ENCODE measurements at places on chromosomes 6 and 20.

GRCh38 chr6:131433927-131434326 is 139.1 kb upstream of the ARG1 start:
- no peak for DNase-seq

GRCh38 chr20:51470907-51471411 is 71.6 kb downstream of the NFATC2 start:
- peak; percentile 76 for DNase-seq

DNA sequence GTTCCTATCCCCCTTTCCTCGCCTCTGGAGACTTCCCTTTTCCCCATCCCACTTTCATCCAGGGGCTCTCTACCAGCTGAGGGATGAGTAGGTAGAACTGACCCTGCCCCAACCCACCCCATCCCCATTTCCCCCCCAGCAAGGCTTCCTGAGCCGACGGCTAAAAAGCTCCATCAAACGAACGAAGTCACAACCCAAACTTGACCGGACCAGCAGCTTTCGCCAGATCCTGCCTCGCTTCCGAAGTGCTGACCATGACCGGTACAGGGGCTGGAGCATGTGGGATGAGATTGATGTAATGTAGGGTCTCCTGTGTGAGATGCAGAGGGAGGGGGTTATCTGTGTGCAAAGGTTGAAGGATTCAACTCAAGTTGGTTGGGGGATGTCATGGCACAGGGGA is 12.7 kb downstream of the SYNGAP1 start:
- no peak for DNase-seq

GRCh38 chr6:123016431-123017103 is 20.5 kb downstream of the CLVS2 start:
- no peak for DNase-seq

DNA sequence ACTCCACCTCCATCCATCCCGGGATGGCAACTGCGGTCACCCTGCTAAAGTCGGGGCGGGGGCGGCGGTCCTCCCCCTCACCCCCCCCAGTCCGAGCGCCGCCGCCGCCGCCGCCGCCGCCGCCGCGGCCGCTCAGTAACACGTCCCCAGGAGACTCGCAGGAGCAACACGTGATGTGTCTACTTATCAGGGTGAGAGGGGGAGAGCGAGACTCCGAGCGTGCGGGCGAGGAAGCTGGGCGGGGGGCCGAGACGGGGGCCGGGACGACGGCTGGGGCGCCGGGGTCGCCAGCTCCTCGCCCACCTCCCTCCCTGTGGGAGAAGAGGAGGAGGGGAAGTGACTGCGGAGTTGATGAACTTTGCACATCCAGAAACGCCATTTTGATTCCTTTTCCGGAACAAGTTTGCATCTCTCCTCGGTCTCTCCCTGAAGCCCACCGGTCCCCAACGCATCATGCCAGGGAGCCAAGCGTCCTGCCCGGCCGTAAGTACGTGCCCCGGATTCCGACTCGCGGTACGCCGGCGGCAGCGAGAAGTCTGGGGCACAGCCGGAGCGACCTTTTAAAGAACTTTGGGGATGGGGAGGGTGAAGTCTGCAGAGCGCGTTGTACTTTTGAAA is at the start of gene RREB1:
Gene RREB1, plus strand, starts transcription at position 384 of the 618 bp plus-strand sequence. CDS start 73,951 bp downstream, outside the sequence.
- DNase-seq = peak; percentile 51

DNA sequence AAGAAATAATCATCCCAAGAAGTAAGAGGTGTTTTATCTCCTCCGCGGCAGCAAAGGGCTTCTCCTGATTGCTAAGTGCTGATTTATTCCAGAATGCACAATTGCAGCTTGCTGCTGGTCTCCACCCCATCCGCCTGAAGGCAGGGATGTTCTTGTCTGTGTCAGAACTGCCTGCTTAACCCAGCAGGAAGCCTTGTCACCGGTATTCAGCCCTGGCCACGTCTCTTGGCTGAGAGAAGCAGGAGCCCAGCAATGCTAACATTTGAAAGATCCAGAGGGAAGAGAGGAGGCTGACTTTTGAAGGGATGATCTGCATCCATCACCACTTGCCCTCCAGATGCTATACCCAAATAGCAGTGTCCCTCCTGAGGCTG is 4.2 kb downstream of the SCML4 start:
- peak; percentile 49 for DNase-seq

DNA sequence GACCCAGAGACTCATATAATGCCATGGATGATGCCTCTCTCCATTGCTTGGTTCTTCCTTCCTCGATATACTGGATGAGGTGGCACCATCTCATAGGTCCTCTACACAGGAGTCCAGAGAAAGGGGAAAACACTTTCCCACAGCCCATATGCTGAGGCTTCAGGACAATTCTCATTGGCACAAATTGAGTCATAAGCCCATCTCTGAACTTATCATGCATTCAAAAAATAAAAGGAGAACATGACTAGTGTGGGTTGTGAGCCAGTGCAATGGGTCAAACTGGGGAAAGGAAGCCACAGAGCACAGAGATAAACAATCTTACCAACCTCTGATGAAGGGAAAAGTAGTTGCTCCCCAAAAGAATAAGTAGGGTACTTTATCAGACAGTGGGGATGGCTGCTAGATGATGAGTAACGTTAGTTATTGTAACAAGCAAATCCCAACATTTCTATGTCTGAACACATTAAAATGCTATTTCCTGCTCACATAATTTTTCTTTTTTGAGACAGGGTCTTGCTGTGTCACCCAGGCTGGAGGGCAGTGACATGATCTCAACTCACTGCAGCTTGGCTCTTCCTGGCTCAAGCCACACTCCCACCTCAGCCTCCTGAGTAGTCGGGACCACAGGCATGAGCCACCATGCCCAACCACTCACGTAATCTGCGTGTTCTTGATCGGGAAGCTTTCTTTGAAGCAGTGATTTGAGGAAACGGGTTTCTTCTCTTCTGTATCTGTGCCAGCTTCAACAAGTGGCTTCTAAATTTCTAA is 27.0 kb downstream of the SOD2 start:
- DNase-seq = no peak

DNA sequence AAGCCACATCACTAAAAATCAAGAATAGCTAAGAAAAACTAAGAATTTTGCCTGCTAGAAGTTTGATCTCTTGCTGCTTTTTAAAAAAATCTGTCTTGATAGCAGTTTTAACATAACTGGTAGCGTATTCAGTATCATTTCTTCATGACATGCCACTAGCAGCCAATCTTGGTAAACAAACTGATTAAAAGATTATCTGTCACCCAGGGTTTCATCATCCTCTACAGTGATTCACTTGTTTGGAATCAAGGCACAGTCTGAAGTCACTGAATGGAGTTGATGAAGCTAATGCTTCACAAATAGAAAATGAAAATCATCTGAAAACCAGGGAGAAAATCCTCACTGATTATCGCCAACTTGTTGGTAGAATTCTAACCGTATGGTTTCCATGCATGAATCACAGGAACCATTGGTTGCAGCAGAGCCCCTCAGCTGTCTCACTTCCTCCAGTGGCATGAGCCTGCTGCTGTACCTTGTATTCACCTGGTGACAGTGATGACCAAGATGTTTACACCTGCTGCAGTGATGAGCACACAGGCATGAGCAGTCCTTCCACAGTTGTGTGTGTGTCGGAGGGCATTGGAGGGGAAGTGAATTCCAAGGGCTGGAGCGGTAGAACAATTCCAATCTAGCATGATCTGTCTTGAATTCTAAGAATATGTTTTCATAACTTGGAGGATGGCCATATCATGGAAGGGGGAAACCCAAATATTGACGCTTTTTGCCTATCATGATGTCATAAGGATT is 275.0 kb downstream of the KHDC1L start:
- no peak for DNase-seq

DNA sequence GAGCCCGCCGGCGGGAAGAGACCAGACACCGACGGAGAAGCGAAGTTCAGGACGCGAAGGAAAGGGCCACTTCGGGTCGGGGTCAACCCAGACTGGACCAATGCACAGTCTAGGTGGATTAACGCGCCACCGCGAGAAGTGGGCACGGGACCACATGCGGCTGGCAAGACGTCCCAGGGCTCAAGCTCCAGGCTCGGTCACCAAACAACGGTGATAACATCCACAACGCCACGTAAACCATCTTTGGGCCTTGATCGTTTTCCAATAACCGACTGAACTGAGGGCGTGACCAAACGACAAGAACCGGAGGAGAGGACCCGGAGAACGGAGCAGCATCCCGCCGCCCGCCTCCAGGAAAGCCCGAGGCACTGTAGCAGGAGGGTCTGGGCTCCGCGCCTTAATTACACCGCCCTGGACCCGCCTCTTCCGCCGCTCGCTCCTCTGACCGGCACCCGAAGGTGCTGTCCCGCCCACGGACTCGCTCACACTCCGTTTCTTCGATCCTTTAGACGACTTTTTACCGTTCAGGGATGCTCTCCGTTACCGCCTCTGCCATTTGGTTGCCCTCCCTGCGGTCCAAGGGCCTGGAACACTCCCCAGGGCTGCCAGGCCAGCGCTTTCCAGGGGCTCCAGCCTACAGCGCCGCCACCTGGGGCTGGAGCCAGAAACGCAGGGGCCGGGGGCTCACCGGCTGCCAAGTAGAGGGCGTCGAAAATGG is 44.1 kb downstream of the DPPA5 start:
- DNase-seq = peak; percentile 57

GRCh38 chr20:53100476-53100911 is 128.3 kb downstream of the TSHZ2 start:
- DNase-seq = no peak

- no peak for DNase-seq
Observed at GRCh38 chr6:123632641-123633040, 4.1 kb downstream of the TRDN start.

DNA sequence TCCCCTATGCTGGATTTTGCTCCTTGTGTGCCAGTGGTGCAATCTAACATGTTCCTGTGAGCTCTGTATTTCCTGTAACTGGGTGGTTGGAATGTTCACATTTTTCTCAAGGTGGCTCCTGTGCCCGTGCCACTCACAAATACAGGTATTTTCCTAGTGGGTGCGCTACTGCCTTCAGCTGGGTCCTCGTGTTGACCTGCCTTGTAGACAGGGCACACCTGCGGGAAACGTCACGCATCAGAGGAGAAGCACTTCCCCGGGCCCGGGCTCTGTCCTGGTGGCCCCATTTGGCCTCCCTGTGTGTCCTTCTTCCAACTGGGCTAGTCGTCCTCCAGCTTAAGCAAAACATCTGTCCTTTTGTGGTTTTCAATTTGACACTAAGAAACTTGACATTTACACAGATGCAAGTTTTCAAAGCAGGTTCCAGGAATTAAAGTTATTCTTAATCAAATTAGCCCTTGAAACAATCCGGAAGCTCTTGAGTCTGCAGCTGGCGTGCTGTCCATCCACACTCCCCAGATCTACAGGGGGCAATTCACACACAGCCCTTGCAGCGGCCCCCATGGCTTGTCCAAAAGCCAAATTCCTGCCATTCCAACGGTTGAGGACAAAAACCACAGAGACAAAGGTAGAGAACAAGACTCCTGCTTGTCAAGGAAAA is 275.1 kb downstream of the CDC5L start:
- DNase-seq = no peak

- no peak for DNase-seq
Observed at GRCh38 chr6:82989736-82990290, 75.8 kb downstream of the UBE3D start.

GRCh38 chr6:25590986-25591385 is 61.0 kb upstream of the SCGN start:
- DNase-seq = no peak

DNA sequence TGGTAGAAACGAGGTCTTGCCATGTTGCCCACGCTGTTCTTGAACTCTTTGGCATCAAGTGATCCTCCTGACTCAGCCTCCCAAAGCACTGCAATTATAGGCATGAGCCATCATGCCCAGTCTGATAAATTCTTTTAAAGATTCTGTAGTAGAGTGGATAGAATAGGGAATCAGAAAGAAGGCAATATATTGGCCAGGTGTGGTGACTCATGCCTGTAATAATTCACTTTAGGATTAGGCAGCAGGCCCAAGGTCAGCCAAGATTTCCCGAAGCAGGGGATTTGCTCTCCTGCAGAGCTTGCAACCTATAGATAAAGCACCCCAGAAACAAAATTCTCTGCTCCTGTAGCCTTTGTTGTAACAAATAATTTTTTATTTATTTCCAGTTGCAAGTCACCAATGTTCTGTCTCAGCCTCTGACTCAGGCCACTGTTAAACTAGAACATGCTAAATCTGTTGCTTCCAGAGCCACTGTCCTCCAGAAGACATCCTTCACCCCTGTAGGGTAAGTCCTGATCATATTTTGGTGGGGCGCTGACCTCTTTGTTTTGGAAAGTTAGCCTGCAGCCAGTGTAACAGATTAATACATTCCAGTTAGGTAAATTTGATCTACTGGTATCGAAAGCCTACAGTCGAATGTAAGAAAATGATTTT is 30.4 kb upstream of the MROH8 start:
- DNase-seq = no peak

- DNase-seq = no peak
Observed at GRCh38 chr6:8082954-8083858, 19.0 kb upstream of the BLOC1S5 start.

DNA sequence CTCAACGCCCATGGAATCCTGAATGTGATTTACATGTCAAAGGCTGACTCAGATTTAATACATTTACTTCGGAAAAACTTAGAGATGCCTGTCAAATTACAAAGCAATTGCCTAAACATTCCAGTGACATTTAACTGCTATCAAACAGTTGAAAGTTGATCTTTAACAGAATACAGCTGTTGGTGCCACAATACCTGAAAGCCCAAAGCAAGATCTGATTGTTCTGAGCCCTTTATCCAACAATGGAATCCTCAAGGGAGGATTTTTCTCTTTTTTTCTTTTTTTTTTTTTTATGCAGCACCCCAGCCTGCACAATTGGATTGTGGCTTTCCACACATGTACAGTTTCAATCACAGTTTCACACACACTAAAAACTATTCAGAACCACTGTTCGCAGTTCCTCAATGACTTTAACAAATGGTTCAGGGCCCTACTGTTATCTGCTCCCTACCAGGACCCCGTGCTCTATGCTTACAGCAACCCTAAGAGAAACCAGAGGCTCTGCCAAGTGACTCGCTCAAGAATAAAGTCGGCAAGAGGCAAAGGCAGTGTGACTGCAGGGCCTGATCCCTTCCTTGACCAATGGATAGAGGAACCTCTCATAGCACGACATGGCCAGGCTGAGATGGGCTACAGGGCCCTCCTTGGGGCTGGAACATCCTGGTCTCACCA is 33.3 kb downstream of the EPB41L2 start:
- no peak for DNase-seq

All from CD4-positive, alpha-beta T cell treated with Interleukin-4 for 4 hours (primary cell).